GM12892 (cell line): ENCODE measurements at places on chromosomes 3 and 15.

GRCh38 chr3:9135930-9136525, 113.4 kb downstream of the SRGAP3 start:
- no peak for DNase-seq

- DNase-seq: no peak
These were observed 5.0 kb downstream of the TWF2 start for GRCh38 chr3:52233968-52234367.

DNA sequence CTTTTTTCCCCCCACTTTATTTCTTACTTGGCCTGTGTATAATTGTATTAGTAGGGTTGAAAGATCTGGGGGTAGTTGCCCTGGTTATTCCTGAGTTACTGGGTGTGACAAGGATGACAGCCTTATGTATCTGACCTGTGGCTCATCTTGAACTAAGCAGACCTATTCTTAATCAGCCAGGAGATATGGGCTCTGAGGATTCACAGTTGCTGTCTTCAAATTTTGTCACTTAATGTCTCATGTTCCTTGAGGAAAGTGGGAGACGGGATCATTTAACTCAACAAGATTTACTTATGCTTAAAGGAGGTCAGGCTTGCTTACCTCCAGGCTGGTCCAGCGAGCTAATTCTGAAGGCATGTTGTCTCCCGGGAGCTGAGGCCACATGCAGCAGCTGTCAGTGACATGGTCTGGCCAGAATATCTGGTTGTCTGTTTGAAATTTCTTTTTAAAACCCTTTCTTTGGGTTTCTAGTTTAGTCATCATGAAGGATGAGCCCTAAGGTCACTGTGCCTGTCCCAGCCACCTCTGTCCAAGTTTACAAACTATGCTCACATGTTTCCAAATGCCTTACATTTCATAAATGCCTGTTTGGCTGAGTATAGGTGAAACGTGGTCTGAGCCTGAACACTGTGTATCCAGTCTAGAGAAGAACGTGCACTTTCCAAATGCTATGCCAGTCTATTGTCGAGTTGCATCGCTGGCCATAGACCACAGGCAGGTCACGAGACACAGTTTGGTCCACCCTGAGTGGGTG, 26.8 kb downstream of the LRTM1 start:
- DNase-seq: no peak

DNA sequence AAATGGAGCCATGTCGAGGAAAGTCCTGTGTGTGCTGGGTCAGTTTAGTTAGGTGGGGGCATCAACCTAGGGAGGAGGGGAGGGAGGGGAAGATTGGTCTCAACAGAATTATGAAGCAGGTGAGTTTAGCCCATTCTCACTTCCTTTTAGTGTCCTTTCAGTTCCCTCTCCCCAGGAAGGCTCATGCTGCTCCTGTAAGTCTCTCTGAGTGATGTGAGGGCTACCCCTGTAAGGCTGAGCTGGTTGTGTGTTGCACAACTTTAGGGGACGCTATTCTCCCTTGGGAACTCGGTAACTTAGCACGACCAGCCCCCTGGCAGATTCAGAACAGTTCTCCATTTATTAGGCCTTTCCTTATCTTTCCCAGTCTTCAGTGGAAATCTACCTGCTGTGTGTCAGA, 21.2 kb downstream of the IL5RA start:
- DNase-seq: peak; percentile 36

- no peak for DNase-seq
These were observed 293.5 kb downstream of the AGBL1 start for GRCh38 chr15:86373147-86373546.
